ENCODE measurements at places on chromosomes 3 and 15.

- DNase-seq = peak; percentile 80
Measured at GRCh38 chr3:14925729-14926591, 21.4 kb upstream of the NR2C2 start.

- DNase-seq = peak; percentile 75
Measured at GRCh38 chr3:129650256-129650872, 43.9 kb upstream of the PLXND1 start.

- DNase-seq = peak; percentile 96
Measured at GRCh38 chr3:197297476-197298340, 704 bp downstream of the DLG1 start.

- DNase-seq = peak; percentile 36
Measured at GRCh38 chr3:10366651-10367101, 45.8 kb upstream of the SEC13 start.

DNA sequence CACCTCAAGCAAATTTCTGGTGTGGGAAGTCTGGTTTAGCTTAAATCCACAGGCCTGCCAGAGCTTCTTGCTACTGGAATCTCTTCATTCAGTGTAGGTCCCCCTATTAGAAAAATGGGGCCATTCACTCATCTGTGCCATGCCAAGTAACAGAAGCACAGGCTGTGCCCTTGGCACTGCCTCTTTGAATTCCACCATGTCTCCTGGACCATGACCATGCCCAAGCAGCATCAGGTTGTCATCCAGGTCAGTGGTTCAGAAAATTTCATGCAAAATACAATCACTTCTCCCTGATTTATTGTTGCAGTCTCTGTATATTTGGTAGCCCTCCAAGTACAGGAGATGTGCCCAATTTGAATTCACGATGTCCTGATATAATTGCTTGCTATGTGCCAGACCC is 602.1 kb upstream of the ZNF385D start:
- DNase-seq = no peak

DNA sequence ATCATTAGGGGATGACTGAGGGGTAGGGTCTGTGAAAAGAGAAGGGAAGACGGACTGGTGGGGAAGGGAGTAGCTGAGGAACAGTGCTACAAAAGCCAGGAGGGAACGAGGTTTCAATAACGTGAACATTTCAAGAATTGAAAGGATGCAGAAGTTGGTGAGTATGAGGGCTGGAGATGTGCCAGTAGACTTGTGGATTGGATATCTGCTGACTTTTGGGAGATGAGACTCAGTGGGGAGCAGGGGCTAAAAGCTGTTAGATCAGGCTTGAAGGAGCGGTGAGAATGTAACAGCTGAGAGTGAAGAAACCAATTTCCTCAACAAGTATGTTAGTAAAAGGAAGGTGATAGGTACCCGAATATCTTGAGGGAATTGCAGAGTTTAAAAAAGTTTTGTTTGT is 65.2 kb downstream of the GTPBP8 start:
- DNase-seq = no peak

- DNase-seq = no peak
Measured at GRCh38 chr3:194906229-194906629, 220.5 kb downstream of the FAM43A start.

DNA sequence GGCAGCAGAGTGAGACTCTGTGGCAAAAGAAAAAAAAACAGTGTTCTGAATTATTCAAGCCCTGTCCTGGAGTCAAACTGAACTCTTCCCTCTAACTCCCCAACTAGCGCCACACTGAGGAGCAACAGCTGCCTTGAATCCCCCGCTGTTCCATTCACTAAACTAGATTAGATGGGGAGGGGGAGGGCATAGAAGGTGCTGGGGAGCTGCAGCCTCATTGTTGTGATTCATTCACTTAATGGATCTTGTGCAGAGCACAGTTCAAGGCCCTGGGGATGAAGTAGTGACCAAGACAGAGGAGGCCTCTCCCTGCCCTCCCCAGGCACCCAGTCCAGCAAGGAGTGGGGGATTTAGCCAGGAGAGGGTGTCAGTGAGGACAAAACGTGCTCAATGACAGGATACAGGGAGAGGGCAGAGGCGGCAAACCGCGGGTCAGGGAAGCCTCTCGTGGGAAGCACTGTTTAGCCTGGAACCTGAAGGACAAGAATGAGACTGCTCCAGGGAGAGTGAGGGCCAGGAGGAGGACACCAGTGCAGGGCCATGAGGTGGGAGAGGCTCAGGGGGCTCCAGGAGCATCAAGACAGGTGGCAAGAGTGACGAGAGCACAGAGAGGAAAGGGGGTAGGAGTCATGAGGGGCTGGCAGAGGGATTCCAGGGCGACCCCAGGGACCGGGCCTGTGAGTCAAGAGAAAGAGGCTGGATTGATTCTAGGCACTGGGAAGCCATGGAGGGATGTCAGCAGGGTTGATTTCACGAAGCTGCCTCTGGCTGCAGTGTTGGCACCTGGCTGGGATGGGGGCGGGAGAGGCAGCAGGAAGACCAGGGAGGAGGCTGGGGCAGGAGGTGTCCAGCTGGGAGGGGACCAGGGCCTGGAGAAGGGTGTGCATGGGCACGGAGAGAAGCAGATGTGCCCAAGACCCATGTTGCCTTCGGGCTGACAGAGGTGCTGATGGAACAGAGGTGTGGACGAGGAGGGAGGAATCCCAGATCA is 31.4 kb downstream of the ALS2CL start:
- peak; percentile 57 for DNase-seq

DNA sequence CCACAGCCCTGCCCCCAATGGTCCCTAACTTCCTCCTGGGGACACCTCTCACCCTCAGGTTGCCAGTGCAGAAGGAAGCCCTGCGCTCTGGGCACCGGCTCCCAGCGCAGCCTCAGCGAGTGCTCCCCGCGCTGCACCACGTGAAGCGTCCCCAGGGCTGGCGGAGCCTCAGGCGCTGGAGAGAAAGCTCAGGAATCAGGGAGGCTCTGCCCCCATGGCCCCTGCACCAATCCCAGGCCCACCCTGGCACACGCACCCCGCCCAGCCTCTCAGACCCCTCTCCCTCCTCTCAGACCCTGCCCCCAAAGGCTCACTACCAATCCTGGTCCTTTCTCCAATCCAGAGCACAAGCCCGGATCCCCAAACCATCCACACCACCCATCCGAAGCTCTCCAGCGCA is 6.9 kb downstream of the COL7A1 start:
- no peak for DNase-seq

GRCh38 chr15:49715211-49715610 is 94.4 kb downstream of the DTWD1 start:
- DNase-seq = no peak

GRCh38 chr15:74960286-74960685 is 3.7 kb upstream of the RPP25 start:
- no peak for DNase-seq

DNA sequence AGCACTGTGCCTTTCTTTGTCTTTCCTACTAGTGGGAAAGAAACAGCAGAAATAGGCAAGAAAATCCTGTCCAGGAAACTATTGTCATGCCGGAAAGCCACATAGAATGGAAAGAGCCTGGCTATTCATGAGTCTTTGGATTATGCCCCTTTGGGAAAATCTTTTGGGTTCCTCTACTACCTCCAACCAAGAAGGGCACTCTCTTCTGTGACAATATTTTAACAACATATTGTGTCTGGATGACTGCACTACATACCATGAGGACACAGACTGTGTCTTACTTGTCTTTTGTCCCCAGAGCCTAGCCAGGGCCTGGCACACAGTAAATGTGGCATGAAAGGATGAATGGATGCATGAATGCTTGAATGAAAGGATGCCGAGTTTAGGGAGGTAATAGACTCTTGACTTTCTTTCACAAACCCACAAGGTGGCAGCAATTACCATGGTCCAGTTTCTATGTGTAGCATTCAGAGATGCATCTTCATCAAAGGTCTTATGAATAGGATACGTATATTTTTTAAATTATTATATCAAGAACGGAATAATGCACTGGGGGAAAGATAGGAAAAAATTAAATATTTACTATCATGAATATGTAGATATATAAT is 30.3 kb downstream of the ARL14 start:
- DNase-seq = peak; percentile 73

DNA sequence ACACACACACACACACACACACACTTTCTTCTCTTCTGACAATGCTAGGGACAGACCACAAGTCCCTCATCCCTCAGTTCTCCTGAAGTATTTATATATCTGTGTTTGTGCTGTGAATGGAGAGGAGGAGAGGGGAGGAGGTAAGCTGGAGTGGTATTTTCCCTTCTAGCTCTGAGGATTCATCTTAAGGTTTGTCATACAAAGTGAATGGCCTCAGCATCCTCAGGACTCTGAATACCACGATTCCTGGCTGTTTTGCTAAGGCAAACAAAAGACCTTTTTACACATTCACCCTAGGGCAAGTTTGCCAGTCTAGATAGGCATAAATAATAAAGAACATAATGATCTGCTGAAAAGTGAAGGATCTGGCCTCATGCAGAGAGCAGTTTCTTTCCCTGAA is 65.7 kb upstream of the CHMP2B start:
- no peak for DNase-seq

- peak; percentile 71 for DNase-seq
Measured at GRCh38 chr15:62165104-62165792, at the start of gene C2CD4B. C2CD4B (minus strand) TSS chr15:62165285; CDS start chr15:62164984, 301 bp downstream.

DNA sequence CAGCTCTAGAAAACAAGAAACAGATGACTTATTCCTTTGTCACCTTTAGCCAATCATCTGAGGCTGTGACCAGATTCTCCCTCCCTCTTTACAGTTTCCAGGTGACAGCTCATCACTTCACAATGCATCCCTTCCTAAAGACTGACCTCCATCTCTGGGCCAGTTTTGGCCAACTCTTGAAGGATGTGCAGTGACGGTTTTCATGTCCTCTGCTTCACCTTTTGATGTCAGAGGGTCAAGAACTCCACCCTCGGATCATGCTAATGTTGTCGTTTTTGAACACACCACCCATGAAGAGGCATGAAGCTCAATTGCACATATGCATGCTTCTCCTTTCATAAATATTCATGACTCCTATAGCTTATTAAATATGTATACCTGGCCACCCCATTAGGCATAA is 161.2 kb upstream of the SYNPR start:
- no peak for DNase-seq

GRCh38 chr3:20130106-20130505 is 55.9 kb downstream of the SGO1 start:
- peak; percentile 4 for DNase-seq

DNA sequence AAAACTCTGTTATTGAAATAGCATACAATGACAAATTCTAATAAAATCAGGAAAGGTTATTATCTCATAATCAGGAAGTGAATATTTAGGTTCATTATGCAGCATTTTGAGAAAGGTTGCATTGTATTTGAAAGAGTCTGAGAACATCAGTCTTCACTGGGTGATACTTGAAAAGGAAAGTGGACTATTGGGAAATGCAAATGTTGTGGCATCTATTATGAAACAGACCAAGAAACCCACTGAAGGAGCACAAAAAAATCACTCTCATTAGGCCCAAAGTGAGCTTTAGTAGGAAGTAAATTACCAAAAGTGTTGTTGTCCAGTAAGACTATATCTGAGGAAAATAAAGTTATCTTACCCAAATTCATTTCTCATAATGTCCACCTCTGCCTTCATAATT is 90.8 kb downstream of the ZPLD1 start:
- DNase-seq = no peak

- no peak for DNase-seq
Measured at GRCh38 chr3:177622520-177622919, 425.2 kb upstream of the TBL1XR1 start.

GRCh38 chr3:128841926-128842920 is 37.2 kb upstream of the ACAD9 start:
- no peak for DNase-seq
